ENCODE measurements at places on chromosomes 6 and 20. TPM values are rescaled to one million over a fixed set of nuclear protein-coding genes. Genes with fewer than 3 reads are reported as not detected.

SPEF1 gene
- total RNA-seq: 0.46 TPM

DNA sequence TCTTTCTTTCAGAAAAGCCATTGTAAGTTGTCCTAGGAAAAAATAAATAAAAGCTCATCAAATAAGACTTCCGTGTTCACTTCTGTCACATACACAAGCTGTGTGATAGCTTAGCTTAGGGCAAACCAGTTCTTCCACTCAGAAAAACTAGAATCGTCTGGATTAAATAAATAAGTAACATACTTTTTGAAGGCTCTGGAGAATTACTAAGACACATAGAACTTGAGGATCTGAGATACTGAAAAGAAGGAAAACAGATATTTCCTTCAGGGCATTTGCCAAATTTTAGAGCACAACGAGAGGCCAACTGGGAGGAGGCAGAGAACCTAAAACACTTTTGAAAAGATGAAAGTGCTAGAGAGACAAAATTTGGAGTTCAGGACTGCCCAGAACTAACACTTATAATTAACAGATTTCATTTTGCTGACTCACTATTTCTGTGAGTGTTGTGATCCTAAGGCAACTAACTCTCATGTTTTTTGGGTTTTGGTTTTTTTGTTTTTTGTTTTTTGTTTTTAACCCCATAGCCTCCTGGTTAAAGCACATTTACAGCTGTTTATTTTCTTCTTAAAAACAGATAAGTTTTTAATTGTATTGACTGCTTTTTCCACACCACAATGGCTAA, 38.7 kb upstream of the THEMIS start:
- DNase-seq: no peak

KIAA1586 gene
- 12.9 TPM for total RNA-seq

DNA sequence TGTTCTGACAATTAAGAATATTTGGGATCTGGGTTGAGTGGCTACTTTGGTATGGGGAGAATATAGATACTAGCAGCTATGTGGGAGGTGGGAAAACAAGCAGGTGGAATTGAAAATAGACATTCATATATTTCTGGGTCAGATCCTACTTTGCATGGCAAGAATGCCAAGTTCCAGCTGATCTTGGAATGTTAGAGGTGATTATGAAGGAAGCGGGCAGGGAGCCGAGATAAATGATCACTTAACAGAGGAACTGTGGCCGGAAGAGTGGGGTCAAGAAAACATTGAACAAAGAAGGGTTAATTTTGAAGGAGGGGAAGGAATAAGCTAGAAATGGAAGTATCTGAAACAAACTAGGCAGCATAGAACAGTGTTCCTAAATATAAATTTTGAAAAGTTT, 15.4 kb downstream of the PLCB1 start:
- no peak for DNase-seq

DNA sequence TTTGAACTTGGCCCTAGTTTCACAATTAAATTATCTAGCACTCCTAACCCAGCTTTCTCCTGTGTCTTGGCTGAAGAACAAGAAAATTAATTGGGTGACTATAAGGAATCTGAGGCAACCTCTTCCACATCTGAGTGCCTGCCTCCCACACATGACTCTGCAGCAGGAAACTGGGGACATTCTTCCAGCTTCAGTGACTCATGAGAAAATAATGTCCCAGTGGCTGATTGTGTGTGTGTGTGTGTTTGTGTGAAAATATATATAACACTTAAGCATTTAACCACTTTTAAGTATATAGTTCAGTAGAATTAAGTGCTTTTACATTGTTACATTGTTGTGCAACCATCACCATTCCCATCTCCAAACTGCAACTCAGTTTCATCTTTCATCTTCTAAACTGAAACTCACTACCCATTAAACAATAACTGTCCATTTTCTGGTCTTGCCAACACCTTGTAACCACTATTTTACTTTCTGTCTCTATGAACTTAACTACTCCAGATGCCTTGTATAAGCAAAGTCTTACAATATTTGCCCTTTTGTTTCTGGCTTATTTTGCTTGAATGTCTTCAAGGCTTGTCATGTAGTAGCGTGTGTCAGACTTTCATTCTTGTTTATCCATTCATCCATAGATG, 8.7 kb downstream of the TRIM38 start:
- DNase-seq: no peak

- no peak for DNase-seq
Observed at GRCh38 chr6:169930799-169931198, 179.4 kb downstream of the ERMARD start.

VSX1 gene
- total RNA-seq: not detected

- DNase-seq: no peak
Observed at GRCh38 chr6:111871725-111872400, 1.4 kb downstream of the FYN start.

SLC22A7 gene
- not detected for total RNA-seq

DNA sequence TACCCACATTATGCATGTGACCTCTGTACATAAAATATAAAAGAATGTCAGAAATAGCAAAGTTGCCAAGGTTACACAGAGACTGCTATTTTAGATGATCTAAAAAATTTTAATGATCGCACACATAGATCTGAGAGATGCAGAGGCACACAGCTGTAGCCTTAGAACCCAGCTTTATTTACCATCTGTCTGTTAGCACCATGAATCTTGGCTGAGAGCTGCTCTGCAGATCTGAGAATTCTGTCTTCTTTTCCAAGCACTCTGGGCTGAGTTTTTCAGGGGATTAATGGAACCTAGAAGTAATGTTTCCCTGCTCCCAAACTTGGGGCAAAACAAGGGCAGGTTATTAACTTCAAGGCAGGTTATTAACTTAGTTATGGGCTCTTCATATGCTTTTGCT, 248.7 kb upstream of the JAG1 start:
- DNase-seq: no peak

TCF15 gene
- total RNA-seq: 0.43 TPM

DNA sequence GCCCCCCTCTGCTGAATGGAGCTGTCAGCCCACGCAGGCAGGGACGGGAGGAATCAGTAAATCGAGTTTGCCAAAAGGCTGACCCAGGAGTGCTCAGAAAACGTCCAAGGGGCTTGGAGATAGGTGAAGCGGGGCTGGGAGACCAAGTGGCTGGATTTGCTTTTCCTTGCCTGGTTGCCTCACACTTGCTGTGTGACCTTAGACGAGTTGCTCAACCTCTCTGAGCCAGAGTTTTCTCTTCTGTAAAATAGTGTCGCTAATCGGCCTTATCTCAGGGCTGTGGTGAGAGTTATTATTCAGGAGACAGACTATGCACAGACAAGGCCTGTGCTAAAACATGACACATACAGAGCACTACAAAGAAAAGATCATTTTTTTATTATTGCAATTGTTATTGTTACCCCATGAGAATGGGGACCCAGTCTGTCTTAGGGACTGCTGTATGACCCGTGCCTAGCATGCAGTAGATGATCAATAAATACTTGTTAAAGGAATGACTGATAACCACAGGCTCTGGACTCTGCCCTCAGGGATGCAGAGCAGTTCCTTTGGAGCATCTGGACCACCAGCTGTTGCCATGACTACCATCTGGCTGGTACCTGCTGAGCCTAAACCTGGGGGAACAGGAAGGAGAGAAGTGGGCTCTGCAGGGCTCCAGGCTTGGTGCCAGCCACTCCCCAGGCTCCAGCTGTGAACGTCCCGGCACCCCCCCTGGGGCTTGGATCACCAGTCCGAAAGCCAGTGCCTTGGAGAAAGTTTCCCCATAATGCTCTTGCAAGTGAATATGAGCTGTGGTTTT, 901 bp downstream of the KCNK15 start:
- no peak for DNase-seq

- DNase-seq: no peak
Observed at GRCh38 chr20:5153612-5154542, 27.1 kb downstream of the CDS2 start.

DNA sequence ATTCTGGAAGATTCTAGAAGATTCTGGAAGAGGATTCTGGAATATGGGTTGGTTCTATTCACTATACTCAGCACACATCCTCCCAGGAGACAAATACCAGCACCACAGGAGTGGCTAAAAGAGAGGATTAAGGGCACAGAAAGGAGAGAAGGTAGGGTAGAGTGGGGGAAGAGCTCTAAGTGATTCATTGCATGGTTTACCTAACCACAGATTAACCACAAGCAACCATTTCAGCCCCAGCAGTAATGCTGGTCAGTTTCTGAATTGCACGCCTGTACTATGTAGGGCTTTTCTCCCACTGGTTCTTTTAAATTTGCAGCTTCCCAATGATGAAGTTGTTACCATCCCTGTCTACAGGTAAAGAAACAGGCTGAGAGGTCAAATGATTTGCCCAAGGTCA, 192.7 kb upstream of the PMEPA1 start:
- no peak for DNase-seq

DNA sequence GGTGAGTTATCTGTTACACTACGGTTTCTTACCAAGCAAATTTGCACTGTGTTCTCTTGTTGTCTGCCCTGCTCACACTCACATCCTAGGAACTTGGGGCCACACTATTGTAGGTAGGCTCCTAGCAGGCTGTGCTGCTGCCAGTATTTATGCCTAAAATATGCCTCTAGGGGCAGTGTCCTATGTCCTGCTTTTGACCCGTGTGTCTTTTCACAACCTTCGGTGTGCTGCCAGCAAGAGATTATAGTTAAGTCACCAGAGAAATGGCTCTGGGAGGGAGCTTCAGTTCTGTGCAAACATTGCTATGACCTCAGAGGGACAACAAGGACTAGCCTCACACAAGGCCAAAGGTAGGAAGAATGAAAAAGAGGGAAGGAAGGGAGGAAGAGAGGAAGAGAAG, 8.9 kb upstream of the TAAR5 start:
- no peak for DNase-seq

DNA sequence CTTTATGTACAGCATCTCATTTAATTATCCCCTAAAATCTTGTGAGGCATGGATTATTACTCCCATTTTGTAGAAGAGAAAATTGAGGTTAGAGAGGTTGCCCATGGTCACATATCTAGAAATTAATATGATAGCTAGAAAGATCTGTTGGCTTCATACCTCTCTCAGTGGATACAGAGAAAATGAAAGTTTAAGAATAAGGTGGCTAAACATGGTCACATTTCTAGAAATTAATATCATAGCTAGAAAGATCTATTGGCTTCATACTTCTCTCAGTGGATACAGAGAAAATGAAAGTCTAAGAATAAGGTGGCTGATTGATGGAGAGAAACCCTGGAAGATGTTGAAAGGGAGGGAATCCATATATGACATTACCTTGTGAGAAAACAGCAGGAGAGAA, 260.7 kb upstream of the MAN1A1 start:
- DNase-seq: no peak

CD24 gene
- 63.6 TPM for total RNA-seq

- DNase-seq: no peak
Observed at GRCh38 chr20:48298851-48299484, 513.7 kb upstream of the SULF2 start.

- no peak for DNase-seq
Observed at GRCh38 chr20:19670829-19671228, 87.2 kb upstream of the RIN2 start.

DNA sequence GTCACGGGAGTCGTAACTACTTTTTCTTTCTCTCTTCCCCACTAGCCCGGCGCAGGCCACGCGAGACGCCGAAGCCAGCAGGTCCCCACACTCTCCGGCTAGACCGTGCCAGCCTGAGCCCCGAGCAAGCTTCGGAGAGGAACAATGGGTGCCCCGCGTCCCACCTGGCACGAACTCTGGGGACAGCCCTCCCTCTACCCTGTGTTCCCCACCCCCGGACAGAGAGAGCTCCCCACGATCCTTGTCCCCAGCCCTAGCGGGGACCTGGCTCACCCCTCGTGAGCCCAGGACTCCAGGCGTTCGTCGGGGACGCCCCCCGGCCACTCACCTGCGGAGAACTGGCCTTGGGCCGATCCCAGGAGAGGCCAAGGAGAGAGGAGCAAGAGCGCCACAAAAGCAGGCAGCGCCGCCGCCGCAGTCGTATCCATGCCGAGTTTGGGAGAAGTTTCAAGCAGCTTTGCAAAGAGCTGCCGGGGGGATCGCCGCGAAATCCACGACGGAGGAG, 416 bp downstream of the PTPRK start:
- DNase-seq: peak; percentile 86

GRCh38 chr6:89581689-89582088, 56.9 kb downstream of the LYRM2 start:
- no peak for DNase-seq

GRCh38 chr6:133748628-133749027, 140.3 kb upstream of the TCF21 start:
- no peak for DNase-seq

DNAH8 gene
- 0.17 TPM for total RNA-seq

GRCh38 chr6:159608961-159609651, 83.9 kb downstream of the SOD2 start:
- no peak for DNase-seq

DNA sequence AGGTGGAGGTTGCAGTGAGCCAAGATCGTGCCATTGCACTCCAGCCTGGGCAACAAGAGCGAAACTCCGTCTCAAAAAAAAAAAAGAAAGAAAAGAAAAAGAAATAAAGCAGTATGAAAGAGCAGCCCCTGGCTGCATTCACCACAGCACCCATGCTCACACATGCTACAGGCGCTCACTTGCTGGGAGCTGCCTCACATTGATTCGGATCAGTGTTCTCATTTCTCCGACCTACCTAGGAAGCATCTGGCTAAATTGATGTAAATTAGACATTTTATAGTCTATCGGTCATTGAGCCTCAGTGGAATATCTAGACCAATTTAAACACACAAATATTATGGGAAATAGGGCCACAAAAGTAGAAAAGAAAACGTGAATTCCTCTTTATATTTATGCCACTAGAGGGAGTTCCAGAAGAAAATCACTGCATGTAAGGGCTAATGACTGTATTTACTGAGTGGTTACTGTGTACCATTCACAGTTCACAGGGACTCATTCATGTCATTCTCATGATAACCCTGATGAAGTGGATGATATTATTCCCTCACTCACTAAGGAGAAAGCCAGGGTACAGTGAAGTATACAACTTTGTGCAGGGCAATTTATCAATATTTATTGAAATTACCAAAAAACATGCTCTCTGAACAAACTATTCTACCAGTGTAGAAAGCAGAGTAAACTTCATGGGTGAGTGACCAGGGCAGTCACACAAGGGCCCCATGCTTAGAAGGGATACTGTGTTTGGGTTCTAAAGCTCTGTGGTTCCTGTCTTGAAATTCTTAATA, 5.3 kb upstream of the MOG start:
- no peak for DNase-seq

DPPA5 gene
- not detected for total RNA-seq

ZNF311 gene
- total RNA-seq: 1.8 TPM

- DNase-seq: no peak
Observed at GRCh38 chr6:66199171-66199570, 492.1 kb upstream of the EYS start.

DNA sequence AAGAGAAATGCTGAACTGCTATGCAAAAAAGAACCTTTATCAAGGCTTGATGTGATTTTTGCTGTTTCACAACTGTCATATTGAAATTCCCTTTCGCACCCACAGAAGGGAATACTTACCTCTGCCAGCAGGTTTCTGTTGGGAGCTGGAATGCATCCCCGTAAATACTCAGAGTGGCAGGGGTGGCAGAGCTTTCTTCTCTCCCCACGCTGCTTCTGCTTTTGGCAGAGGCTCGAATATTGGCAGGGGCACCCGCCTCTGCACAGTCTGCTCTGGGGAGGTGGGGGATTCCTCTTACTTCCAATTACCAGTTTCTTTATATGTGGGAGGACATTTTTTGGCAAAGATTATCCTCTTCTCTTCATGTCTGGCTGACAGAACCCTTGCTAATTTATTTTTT, 28.4 kb downstream of the TMEM200A start:
- DNase-seq: no peak

Data from upper lobe of right lung (tissue), 1 donor.